ENCODE measurements at places on chromosomes 1 and 21.

DNA sequence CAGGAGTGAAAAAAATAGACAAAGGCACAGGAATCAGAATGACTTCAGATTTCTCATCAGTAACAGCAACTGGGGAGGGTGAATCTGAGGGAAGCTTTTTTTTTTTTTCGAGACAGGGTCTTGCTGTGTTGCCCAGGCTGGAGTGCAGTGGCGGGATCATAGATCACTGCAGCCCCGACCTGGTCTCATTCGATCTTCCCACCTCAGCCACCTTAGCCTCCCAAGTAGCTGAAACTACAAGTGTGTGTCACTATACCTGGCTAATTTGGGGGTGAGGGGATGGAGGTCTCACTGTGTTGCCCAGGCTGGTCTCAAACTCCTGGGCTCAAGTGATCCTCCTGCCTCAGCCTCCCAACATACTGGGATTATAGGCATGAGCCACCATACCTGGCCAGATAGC, 10.7 kb downstream of the ARMH1 start:
- DNase-seq: no peak

- no peak for DNase-seq
Measured at GRCh38 chr21:27202301-27202700, 235.4 kb upstream of the ADAMTS5 start.

- no peak for DNase-seq
Measured at GRCh38 chr1:151158326-151158725, 1.9 kb downstream of the TNFAIP8L2 start.

GRCh38 chr1:100627936-100628335, 90.0 kb downstream of the GPR88 start:
- no peak for DNase-seq

DNA sequence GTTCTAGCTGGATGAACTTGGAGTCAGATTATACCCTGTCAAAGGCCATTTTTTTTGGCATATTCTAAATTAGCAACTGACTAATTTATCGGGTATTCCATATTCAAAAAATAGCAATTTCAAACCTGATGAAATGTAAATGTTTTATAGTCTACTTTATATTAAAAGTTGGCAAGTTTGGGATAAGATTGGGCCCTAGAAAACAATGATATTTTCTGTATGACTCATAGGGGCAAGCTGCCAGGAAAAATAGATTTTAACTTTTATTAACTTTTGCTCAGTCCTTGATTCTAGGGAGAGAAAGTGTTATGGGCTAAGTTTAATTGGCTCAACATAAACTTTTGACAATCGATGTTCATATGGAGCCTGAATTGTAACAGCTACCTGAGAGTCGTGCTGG, 576.9 kb upstream of the B3GALT2 start:
- no peak for DNase-seq

DNA sequence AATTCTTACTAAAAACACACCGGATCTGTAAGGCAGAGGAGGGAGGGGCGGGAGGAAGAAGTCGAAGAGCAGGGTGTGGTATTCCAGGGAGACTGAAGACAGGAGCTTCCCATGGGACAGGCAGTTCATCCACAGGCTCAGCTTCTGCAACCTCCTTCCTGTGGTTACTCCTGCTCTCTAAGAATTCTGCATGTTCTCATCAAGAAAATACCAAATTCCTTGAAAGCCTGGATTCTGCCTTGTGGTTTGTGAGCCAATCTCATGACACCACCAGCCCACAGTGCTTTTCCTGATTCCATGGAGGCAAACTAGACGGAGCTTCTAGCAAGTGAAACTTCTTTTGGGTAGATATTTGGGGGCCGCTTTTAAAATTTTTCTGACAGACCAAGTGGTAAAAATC, 1.1 kb upstream of the ST6GALNAC3 start:
- no peak for DNase-seq

DNA sequence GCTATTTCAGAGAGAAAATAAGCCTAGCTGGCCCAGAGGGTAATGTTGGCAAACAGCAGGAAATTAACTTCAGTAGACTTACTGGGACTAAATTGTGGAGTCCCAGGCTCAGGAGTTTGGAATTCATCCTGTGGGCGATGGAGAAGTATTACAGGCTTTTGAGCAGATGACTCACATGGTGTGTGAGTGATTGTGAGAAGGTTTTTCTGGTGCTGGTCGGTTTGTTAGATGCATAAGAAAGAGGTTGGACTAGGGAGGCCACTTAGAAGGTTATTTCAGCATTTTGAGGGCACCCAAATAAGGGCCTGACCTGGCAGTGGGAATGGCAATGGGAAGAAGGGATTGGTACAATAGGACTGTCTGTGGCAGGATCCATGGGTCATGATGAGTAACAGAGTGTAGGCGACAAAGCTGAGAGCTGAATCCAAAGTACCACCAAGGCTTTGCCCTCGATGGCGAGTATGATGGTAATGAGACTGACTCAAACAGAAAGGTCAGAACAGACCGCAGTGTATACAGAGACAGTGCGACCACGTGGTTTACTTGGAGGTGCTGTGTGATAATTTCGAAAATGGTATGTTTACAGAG, 69.2 kb upstream of the KIF26B start:
- no peak for DNase-seq

- no peak for DNase-seq
Measured at GRCh38 chr1:26278303-26278702, 1.6 kb upstream of the SH3BGRL3 start.

DNA sequence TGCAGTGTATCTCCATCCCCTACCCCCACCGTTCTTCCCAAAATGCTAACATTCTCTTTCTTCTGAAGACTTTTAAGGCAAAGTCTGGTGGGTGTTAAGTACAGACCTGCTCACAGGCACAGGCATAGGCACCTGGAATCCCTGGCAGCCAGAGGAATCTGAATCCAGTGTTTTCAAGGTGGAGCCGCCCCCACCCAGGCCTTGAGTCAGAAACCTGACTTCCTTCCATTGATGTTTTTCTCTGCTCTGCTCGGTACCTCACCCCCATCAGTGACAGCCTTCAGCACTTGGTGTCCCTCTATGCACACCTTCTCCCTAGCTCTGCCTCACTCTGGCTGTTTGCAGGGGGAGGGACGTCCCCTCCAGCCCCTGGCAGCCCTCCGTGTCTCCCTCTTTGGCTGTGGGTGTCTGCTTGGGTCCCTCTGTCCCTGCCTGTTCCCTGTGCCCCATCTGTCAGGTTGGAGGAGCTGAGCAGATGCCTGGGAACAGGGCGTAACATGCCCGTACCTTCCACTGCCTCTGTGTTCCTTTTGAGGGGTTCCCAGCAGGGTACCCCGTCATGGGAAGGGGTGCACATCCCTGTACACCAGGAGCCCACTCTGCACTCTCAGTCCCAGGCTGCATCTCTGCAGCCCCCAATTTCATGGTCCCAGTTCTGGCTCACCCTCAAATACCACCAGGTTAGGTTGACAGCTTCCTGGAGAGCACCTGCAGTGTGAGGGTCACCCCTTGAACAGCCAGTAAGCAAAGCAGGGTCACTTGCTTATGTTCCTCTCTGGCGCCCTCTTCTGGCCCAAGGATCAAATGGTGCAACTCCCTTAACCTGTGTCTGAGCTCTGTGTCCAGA, 6.7 kb downstream of the NCDN start:
- no peak for DNase-seq

DNA sequence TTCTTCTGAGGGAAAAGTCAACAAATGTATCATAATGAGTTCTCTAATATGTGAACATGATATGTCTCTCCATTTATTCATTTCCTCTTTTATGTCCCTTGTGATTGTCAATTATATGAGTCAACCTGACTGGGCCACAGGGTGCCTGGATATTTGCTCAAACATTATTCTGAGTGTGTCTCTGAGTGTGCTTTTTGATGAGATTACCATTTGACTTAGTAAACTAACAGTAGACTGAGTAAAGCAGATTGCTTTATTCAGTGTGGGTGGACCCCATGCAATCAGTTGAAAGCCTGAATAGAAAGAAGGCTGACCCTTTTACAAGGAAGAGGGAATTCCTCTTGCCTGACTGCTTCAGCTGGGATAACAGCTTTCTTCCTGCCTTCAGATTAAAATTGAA, 142.6 kb downstream of the SLC35F3 start:
- DNase-seq: no peak

DNA sequence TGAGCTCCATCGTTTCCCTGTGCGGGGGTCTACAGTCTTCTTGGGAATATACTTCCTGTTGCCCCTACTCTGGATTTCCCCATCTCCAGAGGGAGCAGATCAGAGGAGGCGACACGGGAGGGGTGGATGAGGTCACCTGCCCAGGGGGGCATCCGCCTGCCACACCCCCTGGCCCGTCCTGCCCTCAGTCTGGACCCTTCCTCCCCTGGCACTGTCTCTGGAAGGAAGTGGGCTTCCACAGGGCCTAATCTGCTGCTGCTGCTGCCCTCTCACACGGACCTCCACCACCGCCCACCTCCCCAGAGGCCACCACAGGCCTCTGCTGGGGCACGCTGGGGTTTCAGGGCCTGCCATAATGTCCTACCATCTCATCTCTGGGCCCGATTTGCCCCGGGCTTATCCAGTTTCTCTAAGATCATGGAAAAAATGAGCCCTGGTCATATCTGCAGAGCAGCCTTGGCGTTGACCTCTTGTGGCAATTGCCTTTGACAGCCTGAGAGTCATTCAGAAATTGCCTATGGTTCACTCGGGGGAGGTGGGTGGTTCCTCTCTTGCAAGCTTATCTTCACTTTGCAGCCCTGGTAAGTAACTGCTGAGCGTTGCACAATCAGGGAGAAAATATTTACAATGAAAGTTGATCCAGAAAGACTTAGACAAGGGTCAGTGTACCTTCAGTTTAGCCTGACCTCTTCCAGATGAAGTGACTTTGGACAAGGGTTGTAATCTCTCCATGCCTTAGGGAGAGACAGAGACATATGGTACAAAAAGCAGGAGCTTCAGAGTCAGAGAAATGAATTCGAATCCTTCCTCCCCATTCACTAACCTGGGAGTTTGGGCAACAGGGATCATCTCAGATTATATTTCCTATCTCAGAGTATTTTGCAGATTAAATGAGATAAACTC, 252.4 kb downstream of the TOMM20 start:
- no peak for DNase-seq

DNA sequence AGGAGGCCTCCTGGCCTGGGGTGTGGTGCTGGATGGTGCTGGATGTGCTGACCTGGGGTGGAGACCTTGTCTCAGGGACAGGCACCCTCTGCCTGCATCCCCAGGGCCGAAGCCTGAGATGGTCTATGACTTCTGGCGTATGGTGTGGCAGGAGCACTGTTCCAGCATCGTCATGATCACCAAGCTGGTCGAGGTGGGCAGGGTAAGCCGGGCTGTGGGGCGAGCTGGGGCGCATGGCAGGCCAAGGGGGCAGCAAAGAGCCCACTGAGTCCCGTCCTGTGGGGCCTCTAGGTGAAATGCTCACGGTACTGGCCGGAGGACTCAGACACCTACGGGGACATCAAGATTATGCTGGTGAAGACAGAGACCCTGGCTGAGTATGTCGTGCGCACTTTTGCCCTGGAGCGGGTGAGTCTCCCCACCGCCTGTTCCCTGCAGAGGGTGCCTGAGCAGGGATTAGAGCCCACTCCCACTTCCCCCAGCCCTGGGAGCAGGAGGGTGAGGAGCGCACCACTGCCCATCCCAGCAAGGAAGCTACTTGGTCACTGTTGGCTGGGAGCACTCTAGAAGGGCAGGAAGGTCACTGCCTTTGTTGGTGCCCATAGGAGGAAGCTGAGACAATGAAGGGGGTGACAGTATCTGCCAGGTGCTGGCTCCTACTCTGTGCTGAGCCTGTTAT, 75.2 kb downstream of the PTPRU start:
- DNase-seq: no peak

- DNase-seq: no peak
Measured at GRCh38 chr1:20087668-20088067, 17.7 kb downstream of the PLA2G5 start.

GRCh38 chr1:79848316-79848715, 841.8 kb upstream of the ADGRL4 start:
- no peak for DNase-seq

DNA sequence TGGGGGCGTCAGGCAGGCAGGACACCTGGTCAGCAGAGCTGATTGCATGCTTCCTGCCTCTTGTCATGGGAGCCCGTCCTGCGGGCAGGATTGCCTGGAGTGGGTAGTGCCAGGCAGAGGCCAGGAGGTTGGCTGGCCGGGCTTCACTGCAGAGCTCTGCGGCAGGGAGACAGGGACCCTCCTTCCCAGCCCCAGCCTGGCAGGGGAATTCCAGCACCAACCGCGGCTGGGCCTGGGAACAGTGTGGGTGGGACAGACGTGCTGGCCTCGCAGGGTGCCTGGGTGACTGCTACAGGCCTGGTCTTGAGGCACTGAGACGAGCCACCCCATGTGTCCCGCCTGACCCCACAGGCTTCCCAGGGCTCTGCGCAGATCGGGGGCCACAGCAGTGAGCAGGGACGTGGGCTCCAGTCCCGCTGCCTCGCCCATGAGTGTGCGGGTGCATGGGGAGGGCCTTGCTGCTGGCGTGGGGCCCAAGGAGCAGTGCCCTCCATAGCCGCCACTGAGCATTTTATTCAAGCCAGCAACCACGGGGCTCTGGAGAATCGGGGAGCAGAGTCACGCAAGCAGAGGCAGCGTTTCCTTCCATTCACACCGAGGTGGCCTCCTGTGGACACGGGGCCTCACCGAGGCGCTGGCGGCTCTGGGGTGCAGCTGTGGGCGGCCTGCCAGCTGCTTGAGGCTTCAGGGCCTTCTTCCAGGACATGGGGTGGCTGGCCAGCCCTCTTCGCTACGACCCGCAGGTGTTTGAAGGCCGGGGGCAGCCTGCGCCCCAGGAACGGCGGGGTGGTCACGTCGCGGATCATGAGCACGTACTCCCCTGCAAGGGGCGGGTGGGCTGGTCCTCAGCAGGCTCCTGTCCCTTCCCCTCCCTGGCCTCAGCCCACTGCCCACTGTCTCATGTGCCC, 70.3 kb downstream of the MORN1 start:
- no peak for DNase-seq

All from caudate nucleus (tissue), 63 donors.